Stimulated activated CD4-positive, alpha-beta T cell treated with anti-CD3 and anti-CD28 coated beads, TNF-alpha, amount 100 ng/mL, for 4 hours (primary cell): ENCODE measurements at places on chromosomes 3 and 15.
A peak's percentile ranks its signal among the peaks of the same experiment; 100 is the strongest.

GRCh38 chr15:39575180-39575579 is 5.7 kb upstream of the THBS1 start:
- DNase-seq = no peak

GRCh38 chr15:62647202-62647842 is 395.2 kb upstream of the TPM1 start:
- DNase-seq = no peak

GRCh38 chr3:47741925-47742324 is 39.8 kb downstream of the SMARCC1 start:
- no peak for DNase-seq

GRCh38 chr15:43230640-43231115 is 9.9 kb upstream of the EPB42 start:
- no peak for DNase-seq

DNA sequence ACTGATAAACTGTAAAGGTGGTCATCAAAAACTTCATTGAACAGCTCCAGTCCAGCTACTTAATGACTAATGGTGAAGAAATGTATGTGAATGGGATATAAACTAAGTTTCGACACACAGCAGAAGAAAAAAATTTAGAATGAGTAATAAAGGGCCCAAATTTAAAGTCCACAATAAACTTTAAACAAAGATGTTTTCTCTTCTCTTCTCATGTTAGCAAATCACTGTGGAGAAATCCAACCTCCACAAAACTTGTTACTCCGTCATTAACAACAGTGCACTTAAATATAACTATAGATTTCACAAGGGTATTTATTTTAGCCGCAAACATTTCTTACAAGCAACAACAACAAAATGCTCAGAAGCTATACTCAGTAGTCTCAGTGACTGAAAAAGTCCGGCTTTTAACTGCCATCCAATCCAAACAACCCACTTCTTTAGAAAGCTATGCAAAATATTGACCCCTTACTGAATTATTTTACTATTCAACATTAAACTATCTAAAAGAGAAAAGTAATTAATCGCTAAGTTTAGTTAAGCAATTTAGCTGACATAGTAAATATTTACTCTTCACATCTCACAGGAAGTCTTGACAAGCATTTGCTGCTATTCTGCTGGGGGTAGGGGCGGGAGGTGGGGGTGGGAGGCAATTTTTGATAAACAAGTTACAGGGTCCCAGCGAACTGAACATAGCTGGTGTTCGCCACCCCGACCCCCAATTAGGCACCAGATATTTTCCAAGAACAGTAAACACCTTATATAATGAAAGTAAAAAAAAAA is 2.4 kb downstream of the IGF2BP2 start:
- DNase-seq = no peak

GRCh38 chr3:34793057-34793456 is 846.3 kb upstream of the ARPP21 start:
- no peak for DNase-seq

DNA sequence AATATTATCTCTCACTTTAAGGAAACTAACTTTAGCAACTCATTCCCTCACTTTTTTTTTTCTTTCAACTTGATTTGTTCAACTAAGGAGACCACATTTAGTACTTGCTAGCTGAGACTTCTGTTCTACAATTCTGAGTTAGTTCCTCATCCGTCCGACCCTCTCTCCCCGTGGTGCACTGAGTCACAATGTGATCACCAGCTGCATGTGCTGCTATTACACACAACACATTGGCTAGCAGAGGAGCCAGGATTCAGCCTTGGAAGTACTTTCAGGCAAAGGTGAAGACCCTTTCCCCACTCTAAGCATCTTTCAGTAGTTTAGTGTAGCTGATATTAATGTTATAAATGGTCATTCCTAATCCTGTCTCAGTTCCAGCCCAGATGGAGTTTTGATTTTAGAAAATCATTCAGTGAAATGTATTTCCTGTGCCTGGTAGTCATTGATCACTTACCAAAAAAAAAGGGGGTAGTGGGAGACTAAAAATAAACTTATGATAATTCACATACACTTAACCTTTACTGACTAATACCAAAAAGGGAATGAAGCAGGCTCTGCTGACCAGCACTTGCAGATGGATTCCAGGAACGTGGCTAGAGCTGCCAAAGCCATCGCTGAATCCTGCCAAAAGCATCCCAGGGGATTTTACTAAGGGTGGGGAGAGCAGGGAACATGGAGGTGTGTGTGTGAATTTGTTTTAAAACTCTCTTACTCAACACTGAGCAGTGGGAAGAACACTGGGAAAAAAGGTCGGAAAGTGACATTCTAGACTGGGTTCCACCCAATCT is 424.8 kb downstream of the LPP start:
- no peak for DNase-seq

GRCh38 chr15:50828610-50829206 is 63.2 kb upstream of the SPPL2A start:
- no peak for DNase-seq

DNA sequence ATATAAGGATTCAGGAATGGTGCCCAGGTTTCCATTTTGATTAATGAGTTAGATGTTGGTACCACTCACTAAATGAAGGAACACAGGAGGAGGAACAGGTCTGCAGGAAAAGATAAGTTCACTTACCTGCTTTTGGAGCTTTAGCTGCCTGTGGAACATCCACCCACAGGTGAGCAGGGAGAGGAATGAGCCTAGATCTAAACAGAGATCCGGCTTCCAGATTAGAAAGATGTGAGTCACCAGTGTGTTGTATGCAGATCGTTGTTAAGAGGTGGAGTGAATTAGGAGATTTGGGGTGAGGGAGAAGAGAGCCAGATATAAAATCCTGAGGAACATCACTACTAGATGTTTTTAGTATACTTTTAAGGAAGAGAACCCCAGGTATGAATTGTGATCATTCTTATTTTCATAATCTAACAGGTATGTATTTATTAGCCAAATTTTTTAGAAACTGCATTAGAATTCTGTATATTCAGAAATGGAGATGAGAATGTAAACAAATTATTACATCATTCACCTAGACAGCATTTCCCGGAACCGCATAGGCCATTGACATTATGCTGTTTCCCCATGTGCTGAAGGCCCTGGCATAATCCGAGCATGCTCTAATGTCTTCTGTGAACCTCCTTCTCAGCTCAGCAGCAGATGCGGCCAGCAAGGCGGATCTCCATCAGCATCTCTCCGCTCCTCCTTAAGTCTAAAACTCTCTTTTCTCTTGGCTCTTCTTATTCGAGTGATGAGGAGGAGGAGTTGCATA is 118.2 kb downstream of the KLHL25 start:
- no peak for DNase-seq

GRCh38 chr15:78000091-78000926 is 77.2 kb downstream of the TBC1D2B start:
- peak; percentile 61 for DNase-seq

DNA sequence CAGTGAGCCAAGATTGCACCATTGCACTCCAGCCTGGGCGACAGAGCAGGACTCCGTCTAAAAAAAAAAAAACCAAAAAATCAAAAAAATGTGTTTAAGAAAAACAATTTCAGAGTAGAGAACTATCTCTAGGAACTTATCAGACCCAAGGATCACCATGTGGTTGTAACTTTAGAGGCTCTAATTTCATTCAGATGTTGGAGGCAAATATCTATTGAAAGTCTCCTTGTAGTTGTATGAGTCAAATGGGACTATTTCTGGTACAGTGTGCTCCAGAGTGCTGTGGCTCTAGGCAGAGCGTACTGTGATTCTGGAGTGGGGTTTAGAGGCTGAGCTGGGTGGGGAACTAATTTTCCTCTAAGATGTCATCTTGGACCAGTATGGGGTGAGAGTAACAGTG is 398.7 kb downstream of the SHQ1 start:
- DNase-seq = no peak

- DNase-seq = no peak
Measured at GRCh38 chr3:73884361-73884760, 259.6 kb upstream of the PDZRN3 start.

DNA sequence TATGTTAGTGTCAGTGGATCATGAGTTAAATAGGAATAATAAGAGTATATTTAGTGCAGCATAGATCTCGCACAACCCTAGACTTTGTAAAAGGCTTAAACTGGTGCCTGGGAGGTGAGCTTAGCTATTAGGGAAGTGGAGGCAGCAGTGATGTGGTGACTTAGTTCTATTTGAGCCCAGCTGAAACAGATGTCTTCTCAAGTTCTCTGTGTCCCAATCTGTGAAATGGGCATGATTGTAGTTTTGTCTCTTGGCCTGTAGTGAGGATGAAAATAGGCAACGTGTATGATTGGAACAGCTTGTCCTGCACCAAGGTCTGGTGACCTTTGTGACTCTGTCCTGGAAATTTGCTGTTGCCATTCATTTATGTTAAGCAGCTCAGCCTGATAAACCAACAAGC is 34.7 kb downstream of the EBLN2 start:
- no peak for DNase-seq
